Left lung (tissue), 14 donors: ENCODE measurements at places on chromosomes 13 and 19. TPM values are rescaled to one million over a fixed set of nuclear protein-coding genes. Genes with fewer than 3 reads are reported as not detected.

Gene ANGPTL8
- not detected for total RNA-seq

Gene ZNF763
- 5.7 TPM for total RNA-seq

Gene COL4A2
- total RNA-seq = 343 TPM

Gene MBD3L2
- total RNA-seq = not detected

Gene LILRB1
- total RNA-seq = 47.3 TPM

Gene FFAR1
- not detected for total RNA-seq

Gene CGB7
- total RNA-seq = 0.09 TPM

Gene STX10
- total RNA-seq = 94.8 TPM

Gene ZNF888
- total RNA-seq = 8.0 TPM

Gene STXBP2
- total RNA-seq = 277 TPM

Gene ZNF136
- 8.9 TPM for total RNA-seq

Gene CGB8
- total RNA-seq = not detected

Gene MBD3
- 91.9 TPM for total RNA-seq
